ENCODE measurements at places on chromosomes 11 and 22.

GRCh38 chr11:125463590-125464269, 32.3 kb downstream of the FEZ1 start:
- no peak for DNase-seq

DNA sequence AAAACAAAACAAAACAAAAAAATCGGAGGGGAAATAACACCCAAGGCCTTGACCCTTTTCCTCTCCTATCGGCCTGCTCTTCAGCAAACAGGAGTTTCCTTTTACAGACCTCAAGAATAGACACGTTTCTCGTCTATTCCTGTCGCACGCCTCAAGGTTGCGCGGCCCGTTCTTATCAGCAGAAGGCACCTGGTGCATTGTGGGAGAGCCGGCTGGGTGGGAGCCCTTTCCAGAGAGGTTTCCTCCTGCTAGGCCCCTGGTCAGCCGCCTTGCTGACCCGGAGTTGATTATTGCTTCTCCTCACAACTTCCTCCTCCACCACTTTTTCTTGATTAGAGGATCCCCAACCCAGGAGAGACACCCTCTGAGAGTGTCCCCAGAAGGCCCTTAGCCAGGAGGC, 497.3 kb downstream of the MIAT start:
- no peak for DNase-seq

DNA sequence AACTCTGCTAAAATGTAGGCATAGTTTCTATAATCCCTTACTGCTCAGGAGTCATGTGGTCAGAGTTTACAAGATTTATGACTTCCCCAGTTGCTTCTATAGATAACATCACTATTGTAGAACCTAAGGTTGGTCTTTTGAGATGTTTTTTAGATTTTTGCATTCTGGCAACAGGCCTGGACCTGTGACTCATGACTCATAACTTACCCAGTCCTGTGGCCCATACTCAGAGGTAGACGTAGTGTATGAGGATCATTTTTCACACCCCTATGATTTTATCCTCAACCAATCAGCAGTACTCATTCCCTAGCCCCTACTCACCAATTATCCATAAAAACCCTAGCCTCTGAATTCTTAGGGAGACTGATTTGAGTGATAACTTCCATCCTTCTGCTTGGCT, 384.4 kb upstream of the DDI1 start:
- DNase-seq: no peak

DNA sequence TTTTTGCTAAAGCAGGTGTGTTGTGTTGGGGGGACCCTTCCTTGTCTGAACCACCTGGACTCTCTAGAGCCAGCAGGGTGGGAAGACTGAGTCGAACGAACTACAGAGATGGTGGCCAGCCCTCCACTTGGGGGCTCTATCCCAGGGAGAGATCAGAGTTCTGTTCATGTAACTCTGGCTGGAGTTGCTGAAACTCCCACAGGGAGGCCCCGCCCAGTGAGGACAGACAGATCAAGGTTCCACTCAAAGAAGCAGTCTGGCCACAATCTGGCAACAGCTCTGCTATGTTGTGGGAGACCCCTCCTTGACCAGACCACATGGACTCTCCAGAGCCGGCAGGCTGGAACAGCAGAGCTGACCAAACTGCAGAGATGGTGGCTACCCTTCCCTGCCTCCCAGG, 20.2 kb upstream of the OR5AK2 start:
- DNase-seq: no peak

DNA sequence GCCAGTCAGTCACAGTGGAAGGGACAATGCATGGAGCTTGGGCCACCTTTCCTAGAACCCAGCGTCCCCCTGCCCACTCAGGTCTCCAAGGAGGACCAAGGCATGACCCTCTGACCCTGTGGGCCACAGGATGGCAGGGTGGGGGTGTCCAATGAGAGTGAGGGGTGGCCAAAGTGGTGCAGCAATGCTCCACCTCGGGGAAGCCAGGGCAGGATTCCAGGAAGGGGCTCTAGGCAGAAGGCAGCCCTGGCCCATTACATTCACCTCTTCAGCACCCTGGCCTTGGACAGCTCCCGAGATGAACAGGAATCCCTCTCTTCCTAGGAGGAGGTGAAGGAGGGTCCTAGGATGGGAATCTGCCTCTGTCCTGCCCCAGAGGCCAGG, 597.5 kb downstream of the BRD1 start:
- DNase-seq: peak; percentile 48

DNA sequence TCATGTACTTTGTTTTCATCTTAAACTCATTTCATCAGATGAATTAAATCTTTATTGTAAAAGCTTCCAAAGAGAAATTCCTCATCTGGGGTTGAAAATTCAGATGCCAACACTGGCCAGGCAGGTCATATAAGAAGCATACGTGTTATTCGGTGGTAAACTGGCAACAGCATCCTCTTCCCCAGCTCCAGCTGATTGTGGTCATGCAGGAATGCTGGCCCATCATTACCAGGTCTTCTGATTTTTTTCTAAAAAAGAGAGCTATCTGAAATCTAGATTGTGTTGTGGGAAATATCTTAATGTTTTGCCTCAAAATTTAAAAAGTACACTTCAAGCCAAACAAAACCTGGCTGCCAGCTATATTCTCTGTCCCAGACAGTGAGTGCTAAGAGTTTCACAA, 53.6 kb downstream of the ARFGAP2 start:
- DNase-seq: no peak
